Stimulated activated CD8-positive, alpha-beta memory T cell treated with anti-CD3 and anti-CD28 coated beads, Interleukin-7, amount 100 ng/mL, for 4 hours (primary cell): ENCODE measurements at places on chromosomes 3 and 15.

DNA sequence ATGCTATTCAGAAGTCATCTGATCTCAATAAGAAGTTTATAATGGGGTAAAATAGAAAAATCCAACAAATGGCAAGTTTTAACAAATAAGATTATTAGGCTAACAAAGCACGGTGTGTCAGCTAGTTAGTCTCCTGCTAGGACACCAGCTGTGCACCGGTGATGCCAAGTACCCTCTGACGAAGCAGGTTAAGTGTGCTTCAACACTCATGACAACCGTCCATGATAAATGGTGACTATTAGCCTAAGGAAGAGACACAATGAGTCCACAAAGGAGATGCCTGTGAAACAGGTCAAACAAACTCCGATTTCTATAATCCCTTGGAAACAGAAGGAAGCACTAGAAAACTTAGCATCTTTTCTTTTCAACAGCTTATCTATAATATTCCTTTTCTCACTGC, 36.5 kb downstream of the ATP13A3 start:
- DNase-seq: no peak

DNA sequence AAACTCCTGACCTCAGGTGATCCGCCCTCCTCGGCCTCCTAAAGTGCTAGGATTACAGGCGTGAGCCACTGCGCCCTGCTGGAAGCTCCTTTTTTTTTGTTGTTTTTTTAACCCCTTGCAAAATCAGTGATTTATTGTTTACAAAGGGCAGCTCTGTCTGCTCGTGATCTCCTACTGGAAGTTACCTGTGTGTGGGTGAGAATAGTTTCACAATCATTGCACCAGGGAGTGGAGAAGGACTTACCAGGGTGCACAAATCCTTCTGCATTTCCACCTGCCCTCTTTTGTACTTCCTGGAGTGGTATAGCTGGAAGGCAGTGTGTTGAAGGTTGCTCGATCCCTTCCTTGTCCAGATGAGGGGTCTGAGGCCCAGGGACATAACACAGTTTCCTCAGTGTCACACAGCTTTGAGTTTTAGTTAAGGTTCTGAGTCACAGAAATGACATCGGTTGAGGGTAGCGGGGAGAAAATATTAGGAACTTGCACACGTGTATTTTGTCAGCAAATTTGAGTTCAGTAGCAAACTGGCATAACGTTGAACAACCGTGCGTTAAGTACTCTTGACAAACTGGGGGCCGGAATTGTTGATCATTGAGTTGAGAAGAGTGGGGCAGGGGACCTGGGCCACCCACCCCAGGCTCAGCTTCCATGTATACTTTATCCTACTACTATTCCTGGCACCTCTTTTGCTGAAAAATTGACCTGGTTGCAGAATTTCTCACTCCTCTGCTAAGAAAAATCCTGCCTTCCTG, 11.3 kb upstream of the TRAK1 start:
- no peak for DNase-seq

DNA sequence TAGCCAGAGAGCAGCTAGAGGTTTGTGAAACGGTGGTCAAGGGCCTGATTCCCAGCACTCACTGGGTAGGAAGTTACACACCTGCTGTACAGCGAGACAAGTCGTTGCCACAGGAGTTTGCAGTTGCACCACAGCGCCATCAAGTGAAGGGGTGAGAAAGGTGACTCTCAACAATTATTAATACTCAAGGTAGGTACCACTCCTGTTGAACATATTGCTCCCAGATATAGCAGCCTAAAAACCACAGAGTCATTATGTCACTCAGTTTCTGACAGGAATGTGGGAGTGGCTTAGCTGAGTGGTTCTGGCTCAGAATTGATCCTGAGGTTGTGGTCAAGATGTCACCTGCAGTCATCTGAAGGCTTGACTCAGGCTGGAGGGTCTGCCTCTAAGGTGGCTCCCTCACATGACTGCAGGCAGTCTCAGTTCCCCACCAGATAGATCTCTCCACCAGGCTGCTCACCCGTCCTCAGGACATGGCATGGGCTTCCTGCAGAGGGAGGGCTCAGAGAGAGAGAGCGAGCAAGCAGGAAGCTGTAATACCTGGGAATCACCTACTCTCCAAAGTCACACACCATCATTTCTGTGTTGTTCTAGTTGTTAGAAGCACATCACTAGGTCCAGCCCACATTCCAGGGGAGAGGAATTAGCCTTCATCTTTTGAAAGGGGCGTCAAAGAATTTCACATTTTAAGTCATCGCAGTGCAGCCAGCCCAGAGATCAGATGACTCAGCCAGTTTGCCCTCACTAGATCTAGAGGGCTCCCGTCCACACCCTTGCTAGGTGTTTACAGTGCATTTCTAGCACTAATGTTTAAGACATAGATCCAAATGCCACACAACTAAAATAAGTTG, 17.0 kb upstream of the ANO10 start:
- no peak for DNase-seq

DNA sequence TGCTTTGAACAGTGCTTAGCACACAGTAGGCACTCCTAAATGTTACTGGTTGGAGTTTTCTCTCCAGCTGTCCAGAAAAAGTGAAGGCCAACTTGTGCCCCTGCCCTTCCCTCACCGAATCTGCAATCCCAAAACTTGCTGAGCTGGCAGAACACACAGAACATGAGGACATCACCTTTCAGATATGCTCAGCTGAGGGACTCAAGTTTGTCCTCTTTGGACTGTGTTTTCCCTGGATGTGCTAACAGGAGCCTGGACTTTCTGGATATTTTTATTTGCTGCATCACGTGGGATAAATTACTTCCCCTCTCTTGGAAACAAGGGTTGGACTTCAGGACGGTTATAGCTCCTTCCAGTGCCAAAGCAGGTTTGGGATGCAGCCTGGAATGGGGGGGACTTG, 59.5 kb upstream of the SMAD6 start:
- no peak for DNase-seq

DNA sequence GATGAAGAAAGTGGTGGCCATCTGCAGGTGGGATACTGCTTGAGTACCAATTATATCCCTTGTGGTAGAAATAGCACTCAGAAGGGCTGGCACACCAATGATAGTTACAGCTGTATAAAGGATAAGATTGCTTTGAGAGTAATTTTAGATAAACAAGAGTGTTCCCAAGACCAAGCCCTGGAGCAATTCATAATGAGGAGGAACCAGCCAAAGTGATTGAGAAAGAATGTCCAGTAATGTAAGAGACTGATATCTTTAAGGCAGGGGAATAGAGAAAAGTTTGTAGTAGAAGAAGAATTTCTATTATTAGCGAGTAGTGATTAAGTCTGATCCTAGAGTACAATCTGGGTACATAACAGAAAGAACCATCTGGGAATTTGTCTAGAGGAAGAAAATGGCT, 945.1 kb downstream of the OTOL1 start:
- no peak for DNase-seq

DNA sequence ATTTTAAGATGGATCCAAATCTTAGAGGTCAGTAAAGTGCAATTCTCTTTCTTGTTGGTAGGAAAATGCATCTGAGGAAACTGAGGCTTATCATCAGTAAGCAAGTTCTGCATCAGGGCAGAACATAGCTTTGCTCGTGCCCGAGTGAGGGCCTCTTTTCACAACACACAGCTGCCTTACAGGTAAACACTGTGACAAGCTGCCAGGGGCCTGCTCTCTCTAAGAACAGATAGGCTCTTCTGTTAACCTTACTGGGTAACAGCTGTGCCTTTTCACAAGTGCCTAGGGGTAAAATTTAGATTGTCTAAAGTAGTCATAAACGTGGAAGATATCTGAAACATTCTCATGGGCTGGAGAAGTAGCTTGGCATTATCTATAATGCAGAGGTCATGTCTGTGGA, 118.1 kb downstream of the C3orf38 start:
- no peak for DNase-seq

DNA sequence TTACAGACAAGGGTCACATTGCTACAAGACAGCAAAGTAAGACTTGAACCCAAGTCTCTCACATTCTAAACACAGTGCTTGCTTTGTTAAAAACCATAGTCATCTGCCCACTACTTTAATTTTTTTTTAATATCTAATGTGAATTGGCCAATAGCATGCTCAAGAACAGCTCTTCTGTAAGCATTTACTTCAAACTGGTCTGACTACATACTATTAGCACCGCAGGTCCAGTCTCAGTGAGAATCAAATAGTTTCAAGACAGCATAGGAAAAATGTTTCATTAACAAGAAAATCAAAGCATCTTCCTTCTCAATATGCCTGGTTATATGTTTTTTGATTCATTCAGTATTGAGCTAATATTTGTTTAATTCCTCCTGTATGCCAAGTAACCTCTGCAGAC, 419.9 kb downstream of the ERC2 start:
- no peak for DNase-seq

DNA sequence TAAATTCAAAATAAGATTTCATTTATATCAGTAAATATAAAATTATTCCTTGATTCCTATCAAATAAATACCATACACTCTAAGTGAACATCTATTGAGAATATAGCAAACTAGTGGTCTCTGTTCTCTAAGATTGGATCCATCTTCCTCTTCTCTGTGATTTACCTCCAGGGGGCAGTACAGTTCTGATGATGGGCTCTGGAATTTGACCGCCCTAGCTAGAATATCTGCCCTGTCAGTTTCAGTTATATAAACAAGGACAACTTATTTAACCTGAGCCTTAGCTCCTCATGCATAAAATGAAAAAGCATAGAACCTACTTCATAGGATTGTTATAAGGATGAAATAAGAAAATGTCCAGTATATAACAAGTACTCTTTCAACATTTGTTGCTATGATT, 171.1 kb upstream of the CCDC54 start:
- no peak for DNase-seq

DNA sequence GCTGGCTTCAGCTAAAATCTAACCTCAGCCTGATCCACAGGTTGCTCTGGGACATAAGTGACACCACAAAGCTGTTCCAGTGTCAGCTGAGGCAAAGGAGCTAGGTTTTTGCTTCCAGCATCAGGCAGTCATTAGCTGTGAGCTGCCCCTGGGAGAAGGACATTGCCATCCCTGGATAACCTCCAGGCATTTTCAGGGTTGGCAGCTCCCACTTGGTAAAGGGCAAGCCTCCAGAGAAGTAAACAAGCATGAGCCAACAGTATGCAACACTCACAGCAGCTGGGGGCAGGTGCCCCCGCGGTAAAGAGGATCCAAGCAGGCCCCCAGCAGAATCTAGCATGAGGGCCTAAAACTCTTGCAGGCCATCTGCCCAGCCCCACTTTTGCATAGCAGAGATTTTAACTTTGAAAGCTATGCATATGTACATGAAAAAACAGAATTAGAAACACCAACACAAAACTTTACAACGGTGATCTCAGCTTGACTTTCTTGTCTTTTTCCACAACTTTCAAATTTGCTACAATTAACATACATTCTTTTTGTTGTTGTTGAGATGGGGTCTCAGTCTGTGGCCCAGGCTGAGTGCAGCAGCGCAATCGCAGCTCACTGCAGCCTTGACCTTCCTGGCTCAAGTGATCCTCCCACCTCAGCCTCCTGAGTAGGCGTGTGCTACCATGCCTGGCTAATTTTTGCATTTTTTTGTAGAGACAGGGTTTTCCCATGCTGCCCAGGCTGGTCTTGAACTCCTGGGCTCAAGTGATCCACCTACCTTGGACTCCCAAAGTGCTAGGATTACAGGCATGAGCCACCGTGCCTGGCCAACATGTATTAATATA, 83.8 kb upstream of the TPM1 start:
- no peak for DNase-seq

DNA sequence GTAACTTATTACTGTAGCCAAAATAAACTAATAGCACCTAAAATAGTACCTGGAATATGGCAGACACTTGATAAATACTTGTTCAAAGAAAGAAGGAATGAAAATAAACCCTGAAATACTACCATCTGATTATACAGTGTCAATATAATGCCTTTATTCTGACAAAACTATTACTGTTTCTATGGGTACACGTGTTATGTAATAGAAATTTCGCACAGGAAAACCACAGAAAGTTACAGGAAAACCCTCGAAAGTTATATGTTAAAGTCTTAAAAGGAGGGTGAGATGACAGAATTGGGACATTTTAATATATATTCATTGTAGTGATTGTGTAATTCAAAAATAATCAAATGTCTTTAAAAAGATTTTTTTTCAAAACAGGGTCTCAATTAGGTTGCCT, 28.8 kb downstream of the ETFA start:
- no peak for DNase-seq

DNA sequence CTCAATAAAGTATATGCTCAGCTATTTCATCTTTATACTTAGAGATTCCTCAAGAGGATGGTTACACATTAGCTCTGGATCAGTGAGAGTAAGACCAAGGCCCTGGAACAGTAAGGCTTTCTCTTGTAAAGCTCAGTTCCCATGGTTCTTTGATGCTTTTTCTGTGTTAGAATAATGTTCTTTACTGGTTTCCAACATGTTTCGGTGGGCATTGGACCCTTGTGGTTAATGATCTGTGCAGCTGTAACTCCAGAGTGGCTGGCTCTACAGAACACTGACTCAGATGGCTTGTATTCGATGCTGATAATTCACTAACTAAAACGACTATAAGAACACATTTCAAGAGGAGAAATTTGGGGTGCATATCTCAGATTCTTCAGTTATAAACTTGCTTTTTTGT, 114.7 kb downstream of the AKAP13 start:
- no peak for DNase-seq

DNA sequence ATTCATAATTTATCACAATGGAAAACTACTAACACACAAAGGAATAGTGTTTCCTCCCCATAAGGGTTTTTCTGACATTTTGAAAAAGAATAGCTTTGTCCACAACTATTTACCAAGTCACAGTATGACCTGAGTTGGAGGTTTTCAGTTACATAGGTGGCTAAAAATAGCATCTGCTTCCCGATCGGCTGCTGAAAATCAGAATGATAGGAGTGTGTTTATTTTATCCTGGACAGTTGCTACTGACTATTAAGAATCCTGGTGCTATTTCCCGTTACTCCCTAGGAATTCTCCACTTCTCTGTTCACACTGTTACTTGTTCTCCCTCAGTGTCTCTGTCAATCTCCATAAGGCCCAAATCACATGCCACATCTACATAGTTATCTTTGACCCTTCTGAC, 353.9 kb upstream of the RARB start:
- DNase-seq: no peak

GRCh38 chr3:180516368-180516767, 85.6 kb upstream of the TTC14 start:
- DNase-seq: no peak

GRCh38 chr3:17195856-17196604, 311.3 kb downstream of the PLCL2 start:
- no peak for DNase-seq

GRCh38 chr15:47414207-47414606, 303.1 kb upstream of the SEMA6D start:
- DNase-seq: no peak

DNA sequence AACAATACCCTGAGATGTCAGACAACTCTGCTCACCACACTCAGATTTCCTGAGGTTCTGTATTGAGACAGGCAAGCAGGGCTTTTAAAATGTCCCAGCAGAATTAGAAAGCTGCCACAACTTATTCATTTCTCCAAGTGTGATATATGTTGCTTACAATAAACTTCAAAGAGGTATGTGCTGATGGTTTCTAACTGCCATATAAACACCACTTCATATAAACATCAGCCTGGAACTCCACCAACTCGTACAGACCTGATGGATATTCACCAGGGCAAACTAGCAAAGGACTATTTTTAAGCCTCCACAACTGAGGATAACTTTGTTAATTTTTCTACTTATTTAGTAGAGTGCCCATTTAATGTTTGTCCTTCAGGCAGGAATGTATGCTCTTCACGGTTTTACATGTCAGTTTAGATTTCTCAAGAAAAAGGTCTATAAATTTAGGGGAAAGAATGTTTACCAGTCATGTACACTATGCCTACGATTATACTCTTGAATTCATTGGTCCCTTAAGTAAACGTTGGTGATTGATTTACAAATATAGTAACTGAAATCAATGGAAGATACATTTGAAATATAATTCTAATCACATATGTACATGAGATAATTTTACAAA, 109.6 kb upstream of the ABI3BP start:
- DNase-seq: no peak

- no peak for DNase-seq
Observed at GRCh38 chr3:18841422-18842343, 306.6 kb upstream of the KCNH8 start.
